ENCODE measurements at places on chromosomes 16 and 17.

- peaks cover 21% of the 10 kb centered on the region for H3K36me3 ChIP-seq
- H3K27ac ChIP-seq = no peak overlapping the region
- no peaks in the 10 kb centered on the region for H3K27me3 ChIP-seq
- no peaks in the 10 kb centered on the region for H3K4me1 ChIP-seq
Measured at GRCh38 chr17:80393961-80394360, 21.0 kb upstream of the ENDOV start.

DNA sequence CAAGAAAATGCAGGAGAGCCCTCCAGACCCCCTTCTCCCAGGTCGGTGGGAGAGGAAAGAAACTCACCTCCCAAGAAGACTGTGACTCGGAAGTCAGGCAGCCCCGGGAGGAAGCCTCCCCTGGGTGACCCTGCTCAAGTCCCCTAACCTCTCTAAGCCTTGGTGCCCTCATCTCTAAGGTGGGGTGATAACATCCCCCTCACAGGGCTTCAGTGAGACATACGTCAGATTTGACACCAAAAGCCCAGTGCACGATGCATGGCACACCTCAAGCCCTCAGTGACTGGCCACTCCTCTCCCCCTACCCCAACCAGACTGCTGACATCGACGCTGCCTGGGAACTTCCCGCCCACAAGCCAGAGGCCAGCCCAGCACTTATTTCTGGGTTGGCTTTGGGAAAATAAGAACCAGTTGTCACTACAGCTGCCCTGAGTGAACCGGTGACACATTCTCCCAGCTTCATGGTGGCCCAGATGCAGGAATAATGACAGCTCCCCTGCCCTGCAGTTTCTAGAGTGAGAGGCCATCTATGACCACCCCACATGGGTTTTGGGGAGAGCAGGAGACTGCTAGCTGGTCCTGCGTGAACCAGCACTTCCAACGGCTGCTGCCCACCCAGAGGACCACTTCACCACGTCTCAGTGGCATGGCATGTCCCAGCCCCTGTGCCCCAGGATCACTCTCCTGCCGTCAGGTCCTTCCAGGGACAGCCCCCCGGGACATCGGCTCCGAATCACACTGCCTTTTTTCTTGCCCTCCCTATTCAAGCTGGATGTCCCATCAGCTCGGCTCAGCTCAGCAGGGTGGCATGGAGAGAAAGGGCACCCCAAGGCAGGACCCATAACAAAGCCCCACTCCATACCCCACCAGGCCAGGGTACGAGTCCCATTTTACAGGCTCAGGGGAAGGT, 9.5 kb downstream of the KNOP1 start:
- no peak overlapping the region for H3K4me3 ChIP-seq
- peaks cover 4% of the 10 kb centered on the region for H3K4me1 ChIP-seq
- peaks cover 20% of the 10 kb centered on the region for H3K36me3 ChIP-seq
- no peak overlapping the region for H3K27ac ChIP-seq
- no peak for DNase-seq
- H3K27me3 ChIP-seq = no peaks in the 10 kb centered on the region

DNA sequence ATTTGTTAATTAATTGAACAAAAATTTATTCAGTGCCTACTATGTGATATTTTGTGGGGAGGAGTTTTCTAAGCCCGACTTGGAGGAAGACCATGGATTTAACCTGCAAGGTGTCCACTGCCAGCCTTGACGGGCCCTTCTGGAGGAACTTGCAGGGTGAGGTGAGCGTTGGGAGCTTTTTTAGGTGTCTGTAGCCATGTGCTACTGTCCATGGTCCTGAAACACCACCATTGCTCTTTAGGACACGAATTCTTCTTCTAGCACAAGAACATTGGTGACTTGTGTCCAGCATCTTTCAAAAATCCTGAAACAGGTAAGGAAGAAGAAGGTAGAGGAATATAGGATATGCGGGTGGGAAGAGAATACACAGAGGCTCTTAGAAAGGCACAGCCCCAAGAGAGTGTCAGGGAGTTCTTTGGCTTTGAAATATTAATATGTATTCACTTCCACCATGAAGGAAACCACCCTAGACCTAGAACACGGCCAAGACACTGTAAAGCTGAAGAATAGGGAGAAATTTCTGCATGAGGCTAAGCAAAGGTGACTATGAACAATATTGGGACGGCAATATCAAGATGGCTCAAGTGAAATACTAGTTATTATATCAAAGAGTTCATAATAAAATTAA, 27.9 kb upstream of the OR4D1 start:
- no peak overlapping the region for H3K4me3 ChIP-seq
- H3K36me3 ChIP-seq = no peaks in the 10 kb centered on the region
- H3K27me3 ChIP-seq = peaks cover 13% of the 10 kb centered on the region
- H3K27ac ChIP-seq = no peak overlapping the region
- peak; percentile 79 for DNase-seq

DNA sequence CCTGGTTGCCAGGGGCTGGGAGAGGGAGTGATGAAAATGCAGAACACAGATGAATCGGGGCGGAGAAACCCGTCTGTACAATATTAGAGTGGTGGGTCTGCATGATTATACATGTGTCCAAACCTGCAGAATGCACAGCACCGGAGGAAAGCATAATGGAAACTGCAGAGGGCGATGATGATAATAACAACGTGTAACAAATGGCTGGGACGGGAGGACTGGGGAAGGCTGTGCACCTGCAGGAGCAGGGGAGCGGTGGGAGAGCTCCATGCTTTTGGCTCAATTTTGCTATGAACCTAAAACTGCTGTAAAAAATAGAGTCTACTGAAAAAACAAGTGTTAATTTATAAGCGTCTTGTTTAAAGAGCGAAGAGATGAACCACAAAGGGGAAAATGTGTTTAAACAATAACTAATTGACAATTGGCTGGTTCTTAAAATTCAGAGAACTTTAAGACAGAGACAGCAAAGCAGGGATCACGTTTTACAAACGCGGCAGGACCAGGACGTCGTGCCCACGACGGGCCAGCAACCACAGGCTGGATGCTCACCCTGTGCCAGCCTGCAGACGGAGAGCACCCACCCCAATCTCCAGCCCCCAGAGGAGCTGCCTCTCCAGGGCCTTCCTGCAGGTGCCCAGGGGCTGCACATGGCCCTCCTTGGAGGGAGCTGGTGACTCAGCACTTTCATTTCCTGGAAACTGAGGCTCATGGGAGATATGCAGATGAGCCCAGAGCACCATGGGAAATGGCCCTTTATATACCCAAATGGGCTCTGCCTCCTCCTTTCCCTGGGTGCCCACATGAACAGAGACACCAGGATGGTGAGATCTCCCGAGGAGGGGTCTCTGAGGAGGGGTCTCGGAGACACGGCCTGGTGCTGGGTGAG, at the start of gene TEX19:
TSS of gene TEX19 (plus strand) at position 783 of the 886 bp plus-strand sequence. CDS start 2,904 bp downstream, outside the sequence.
- H3K4me1 ChIP-seq = peaks cover 11% of the 10 kb centered on the region
- H3K27ac ChIP-seq = peak within 1 kb of the TSS; percentile 40
- no peaks in the 10 kb centered on the region for H3K27me3 ChIP-seq
- H3K4me3 ChIP-seq = no peak within 1 kb of the TSS
- DNase-seq = peak; percentile 35
- no peaks in the 10 kb centered on the region for H3K36me3 ChIP-seq

DNA sequence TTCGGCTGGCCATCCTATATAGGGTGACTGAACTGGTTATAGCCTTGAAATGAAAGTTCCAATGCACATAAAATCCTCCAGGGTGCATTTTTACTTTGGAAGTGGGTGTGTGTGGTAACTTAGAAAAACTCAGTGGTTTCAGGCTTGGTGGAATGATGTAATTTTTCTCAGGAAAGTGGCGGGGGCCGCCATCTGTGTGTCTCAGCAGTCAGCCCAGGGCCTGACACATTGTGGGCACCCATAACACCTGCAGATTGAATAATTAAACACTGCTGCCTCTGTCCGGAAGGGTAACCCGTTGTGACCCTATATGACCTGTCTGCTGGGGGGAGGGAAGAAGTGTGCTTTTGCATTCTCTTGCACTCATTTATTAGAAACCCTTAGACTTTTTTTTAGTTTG, 2.2 kb upstream of the PDP2 start:
- H3K27ac ChIP-seq = no peak overlapping the region
- no peaks in the 10 kb centered on the region for H3K27me3 ChIP-seq
- H3K36me3 ChIP-seq = no peaks in the 10 kb centered on the region
- DNase-seq = no peak
- H3K4me1 ChIP-seq = peaks cover 14% of the 10 kb centered on the region
- no peak overlapping the region for H3K4me3 ChIP-seq

DNA sequence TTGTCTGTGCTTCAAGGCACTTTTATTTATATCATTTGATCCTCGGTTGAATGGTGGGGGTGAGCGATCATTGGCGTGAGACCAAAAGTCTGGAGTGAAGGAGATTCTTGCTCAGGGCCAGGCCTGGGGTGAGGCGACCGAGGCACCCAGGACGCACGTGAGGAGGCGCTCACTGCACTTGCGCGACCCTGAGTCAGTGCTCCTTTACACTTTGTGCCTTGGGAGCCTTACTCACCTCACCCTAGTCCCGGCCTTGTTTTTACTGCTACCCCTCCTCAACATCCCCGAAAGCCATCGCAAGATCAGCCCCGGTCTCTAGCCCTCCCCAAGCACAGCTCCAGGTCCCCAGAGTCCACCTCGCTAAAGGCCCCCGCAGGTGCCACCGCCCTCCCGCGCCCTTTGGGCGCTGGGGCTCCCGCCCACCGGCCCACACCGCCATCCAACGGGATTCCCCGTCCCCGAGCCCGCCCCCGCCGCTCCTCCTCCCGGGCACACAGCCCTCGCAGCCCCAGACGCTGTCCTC, 496 bp downstream of the EZH1 start:
- peaks cover 7% of the 10 kb centered on the region for H3K4me1 ChIP-seq
- peak overlapping the region; percentile 65 for H3K4me3 ChIP-seq
- H3K27me3 ChIP-seq = no peaks in the 10 kb centered on the region

DNA sequence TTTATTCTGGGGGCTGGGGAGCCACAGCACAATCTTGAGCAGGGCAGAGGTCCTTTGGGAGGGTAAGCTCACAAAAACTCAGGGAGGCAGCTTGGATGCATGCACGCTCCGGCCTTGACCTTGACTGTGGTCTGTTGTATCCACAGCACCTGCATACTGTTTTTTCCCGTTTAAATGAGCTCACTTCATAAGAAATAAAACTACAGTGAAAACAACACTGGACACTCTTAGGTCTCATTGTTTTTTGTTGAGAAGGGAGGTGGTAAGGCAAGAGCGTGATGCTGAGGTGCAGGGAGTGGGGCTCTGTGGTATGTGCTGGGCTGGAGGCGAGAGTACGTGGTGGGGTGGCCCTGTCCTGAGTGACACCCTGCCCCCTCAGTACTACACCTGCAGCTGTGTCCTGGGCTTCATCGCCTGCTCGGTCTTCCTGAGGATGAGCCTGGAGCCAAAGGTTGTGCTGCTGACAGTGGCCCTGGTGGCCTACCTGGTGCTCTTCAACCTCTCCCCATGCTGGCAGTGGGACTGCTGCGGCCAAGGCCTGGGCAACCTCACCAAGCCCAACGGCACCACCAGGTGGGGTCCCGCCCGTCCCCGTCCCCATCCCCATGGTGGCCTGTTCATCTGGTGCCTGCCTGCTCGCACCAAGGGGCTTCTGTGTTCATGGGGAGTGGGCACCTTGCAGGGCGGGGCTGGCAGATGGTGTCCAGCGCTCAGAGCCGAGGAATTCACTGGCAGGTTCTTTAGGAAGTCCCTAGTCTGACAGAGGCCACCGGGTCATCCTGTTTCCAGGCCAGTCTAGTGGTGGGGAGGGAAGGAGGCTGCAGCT, 44.2 kb downstream of the ADCY7 start:
- peaks cover 4% of the 10 kb centered on the region for H3K4me1 ChIP-seq
- no peaks in the 10 kb centered on the region for H3K27me3 ChIP-seq
- H3K36me3 ChIP-seq = peaks cover 9% of the 10 kb centered on the region
- H3K27ac ChIP-seq = no peak overlapping the region
- no peak for DNase-seq

GRCh38 chr16:84497418-84498222, 6.8 kb downstream of the MEAK7 start:
- H3K36me3 ChIP-seq = peaks cover 50% of the 10 kb centered on the region
- H3K27me3 ChIP-seq = no peaks in the 10 kb centered on the region
- no peak overlapping the region for H3K4me3 ChIP-seq
- DNase-seq = no peak
- no peak overlapping the region for H3K27ac ChIP-seq

- no peaks in the 10 kb centered on the region for H3K4me1 ChIP-seq
- H3K36me3 ChIP-seq = peaks cover 13% of the 10 kb centered on the region
- H3K27me3 ChIP-seq = no peaks in the 10 kb centered on the region
Measured at GRCh38 chr17:37088913-37089312, 140.2 kb downstream of the AATF start.

GRCh38 chr16:15835136-15835878, 21.5 kb downstream of the MYH11 start:
- H3K36me3 ChIP-seq = no peaks in the 10 kb centered on the region
- no peaks in the 10 kb centered on the region for H3K4me1 ChIP-seq
- DNase-seq = no peak
- H3K27ac ChIP-seq = no peak overlapping the region
- H3K4me3 ChIP-seq = no peak overlapping the region

- H3K4me1 ChIP-seq = peaks cover 21% of the 10 kb centered on the region
- no peaks in the 10 kb centered on the region for H3K36me3 ChIP-seq
- no peak overlapping the region for H3K4me3 ChIP-seq
- no peak overlapping the region for H3K27ac ChIP-seq
Measured at GRCh38 chr17:79808763-79809529, 12.1 kb upstream of the CBX8 start.

GRCh38 chr17:72039490-72039889, 81.3 kb upstream of the SOX9 start:
- H3K4me1 ChIP-seq = no peaks in the 10 kb centered on the region
- H3K4me3 ChIP-seq = no peak overlapping the region
- no peak overlapping the region for H3K27ac ChIP-seq
- no peak for DNase-seq

DNA sequence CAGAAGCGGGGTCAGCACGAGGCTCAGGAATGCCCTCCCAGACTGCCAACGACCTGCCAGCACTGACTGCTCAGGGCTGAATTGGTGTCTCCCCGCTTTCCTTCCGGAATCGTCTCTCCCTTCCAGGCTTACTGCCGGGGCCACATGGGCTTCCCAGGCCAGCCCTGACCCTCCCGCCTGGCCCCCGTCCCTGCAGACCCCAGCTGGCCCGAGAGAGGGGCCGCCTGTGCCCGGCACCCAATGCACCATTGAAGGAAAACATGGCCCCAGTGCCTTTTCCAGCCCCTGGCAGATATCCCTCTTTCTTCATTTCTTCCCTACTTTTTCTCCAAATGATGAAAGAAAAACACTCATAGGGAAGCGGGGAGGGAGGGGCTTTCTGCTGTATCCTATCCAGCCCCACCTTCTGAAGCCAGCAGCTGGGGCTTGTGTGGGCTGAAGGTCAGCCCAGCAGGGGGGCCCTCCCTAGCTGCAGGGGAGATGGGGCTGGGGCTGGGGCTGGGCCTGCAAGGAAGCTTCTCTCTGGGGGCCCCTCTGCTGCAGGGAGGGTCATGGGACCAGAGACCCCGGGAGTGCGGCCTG, 25.9 kb downstream of the ZNF469 start:
- H3K4me3 ChIP-seq = no peak overlapping the region
- H3K27me3 ChIP-seq = no peaks in the 10 kb centered on the region
- DNase-seq = no peak

DNA sequence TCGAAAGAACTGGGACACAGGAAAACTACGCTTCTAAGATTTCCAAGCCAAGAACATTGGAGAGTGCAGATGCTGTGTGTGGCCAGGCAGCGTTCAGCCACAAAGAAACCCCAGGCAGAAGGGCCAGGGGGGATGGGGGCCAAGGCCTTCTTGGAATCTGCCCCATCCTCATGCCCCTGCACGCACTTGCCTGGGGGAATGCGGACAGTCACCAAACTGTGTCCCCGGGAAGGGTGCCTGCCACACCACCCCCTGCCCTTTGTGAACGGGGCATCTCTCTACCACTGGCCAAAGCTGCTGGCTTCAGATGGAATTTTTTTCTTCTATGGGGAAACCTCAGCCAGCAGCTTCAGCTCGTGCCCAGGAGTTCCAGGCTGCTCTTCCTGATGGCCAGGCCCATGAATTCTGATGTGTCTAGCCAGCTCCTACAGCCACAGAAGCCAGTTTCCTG, 32.0 kb upstream of the DNAH17 start:
- no peaks in the 10 kb centered on the region for H3K4me1 ChIP-seq
- no peaks in the 10 kb centered on the region for H3K36me3 ChIP-seq
- H3K27me3 ChIP-seq = peaks cover 26% of the 10 kb centered on the region
